ENCODE measurements at places on chromosomes 5 and 9.

GRCh38 chr5:159189310-159189709 is 20.0 kb downstream of the RNF145 start:
- DNase-seq = no peak

- no peak for DNase-seq
These were observed 185.5 kb downstream of the SMC2 start for GRCh38 chr9:104279535-104280177.

- DNase-seq = no peak
These were observed 106.6 kb upstream of the KCNN2 start for GRCh38 chr5:114255260-114255659.

DNA sequence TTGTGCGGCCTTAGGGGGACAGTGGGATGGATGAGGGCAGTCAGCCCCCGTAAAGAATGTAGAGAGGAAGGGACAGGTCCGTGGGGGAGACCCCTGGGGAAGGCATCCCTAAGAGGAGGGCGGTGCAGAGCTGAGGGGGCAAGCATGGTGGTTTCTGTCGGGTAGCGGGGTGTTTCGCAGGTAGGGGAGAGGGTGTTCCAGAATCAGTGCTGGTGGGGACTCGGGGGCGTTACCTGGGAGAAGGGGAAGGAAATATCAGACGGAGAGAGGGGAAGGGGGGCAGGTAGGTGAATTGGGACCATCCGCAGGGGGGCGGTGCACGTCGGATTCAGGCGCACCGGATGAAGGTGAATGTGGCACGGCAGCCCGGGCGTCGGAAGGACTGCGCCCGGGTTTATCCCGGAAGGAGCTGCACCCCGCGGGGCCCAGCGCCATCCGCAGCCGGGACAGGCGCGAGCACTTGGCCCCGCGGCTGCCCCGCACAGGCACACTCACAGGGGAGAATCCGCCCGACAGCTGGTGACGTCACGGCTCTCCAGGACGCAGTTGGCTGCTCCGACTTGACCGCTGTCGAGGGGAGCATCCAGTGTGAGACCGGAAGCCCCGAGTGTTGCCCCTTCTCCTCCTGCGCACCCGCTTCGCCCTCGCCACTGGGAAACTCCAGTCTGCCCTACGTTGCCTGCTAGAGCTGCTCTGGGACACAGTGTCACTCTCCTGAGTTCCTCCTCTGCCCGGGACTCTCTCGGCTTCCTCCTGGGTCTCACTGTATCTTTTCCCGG is 1.3 kb downstream of the CD72 start:
- DNase-seq = no peak

GRCh38 chr5:1890296-1890695 is 7.6 kb upstream of the IRX4 start:
- no peak for DNase-seq

GRCh38 chr5:27020973-27021372 is 17.4 kb downstream of the CDH9 start:
- no peak for DNase-seq

- no peak for DNase-seq
These were observed 1.3 kb downstream of the NIM1K start for GRCh38 chr5:43193181-43193893.

DNA sequence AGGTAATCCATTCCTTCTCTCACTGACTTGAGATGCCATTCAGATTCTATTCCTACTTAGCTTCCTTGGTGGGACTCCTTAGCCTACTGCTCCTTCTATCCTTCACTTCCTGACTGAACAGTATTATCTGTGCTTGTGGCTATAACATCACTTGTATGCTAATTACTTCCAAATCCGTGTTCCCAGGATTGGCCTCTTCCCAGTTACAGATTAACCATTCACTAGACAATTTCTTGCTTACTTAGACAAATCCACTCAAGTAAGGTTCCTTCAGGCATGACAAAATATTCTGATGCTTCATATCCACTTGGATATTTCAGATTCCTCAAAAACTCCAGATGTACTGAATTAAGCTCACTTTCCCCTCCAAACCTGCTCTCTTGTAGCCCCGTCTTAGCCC is 18.3 kb downstream of the LIFR start:
- DNase-seq = no peak

- DNase-seq = no peak
These were observed 17.2 kb downstream of the SLC1A1 start for GRCh38 chr9:4507306-4508130.

DNA sequence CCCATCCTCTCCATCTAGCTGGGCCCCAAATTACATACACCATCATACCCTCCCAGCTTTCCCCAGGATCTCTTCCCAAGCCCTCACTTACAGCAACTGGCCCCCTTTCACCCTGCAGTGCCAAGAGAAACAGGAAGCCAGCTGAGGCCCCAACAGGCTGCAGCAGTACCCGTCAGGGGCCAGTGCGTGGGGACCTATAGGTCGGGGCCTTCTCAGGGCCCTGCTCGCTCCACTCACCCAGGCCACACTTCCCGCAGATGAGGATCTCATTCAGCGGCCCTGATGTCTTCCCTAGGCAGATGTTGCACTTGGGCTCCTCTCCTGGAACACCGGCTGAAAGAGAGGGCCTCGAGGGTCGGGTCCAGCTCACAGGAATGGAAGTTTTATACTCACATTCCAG is 6.8 kb downstream of the PHF19 start:
- no peak for DNase-seq

DNA sequence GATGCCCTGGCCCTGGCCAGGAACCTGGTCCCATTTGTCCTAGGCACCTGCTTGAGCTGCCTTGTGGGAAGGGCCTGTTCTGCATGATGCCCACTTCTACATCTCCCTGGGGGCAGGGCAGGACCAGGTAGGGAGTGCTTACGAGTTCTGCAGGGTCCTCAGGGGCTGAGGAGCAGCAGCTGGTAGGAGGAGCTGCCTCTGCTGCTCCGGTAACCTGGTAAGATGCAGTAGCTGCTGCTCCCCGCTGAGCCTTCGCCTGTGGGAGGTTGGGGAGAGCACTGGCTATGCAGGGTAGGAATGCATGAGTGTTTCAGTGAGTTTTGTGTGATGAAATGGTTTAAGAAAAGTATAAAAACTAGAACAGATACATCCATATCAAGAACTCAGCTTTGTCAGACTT is 13.6 kb downstream of the LRRC8A start:
- no peak for DNase-seq

GRCh38 chr5:132680780-132681475 is 7.1 kb downstream of the IL4 start:
- DNase-seq = no peak

GRCh38 chr9:72440378-72440777 is 75.4 kb upstream of the ZFAND5 start:
- DNase-seq = no peak

- DNase-seq = no peak
These were observed 108.4 kb downstream of the ENTREP1 start for GRCh38 chr9:69433392-69433791.

DNA sequence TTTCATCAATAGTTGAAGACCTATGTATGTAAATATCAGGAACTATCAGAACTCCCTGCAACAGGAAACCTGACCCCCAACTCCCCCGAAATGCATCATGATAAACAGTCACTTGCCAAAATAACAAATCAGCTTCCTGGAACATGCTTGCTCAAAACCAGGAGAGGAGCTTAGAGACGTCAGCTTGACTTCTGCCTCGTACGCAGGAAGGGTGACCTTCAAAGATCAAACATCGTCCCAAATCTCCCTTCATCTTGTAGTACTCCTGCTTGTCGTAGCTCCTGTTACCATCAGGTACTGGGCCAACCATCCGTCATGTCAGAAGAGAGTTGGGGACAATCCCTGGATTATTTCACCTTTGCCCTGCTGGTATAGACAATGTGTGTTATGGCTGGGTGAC is 396.1 kb downstream of the GADD45G start:
- no peak for DNase-seq

DNA sequence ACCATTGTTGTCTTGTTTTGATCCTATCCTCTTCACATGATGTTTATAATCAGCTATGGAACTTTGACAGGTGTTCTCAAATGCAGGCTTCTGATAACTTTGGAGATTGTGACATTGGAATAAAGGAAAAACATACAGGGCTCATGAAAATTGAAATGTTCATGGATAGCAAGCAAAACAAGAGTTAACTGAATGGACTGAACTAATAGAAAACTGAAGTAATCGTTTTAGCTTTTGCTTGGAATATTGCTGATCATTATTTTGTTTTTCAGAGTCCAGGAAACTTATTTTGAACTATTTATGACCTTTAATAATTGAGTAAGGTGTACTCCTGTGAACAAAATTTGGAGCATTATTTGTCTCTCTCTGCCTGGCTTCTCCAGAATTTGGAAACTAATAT is 436.7 kb upstream of the CDH9 start:
- no peak for DNase-seq

GRCh38 chr9:79928661-79929223 is 357.0 kb downstream of the TLE4 start:
- DNase-seq = no peak

Measured in DMS 273 treated with DMSO at 0.1 percent for 48 hours (cell line).